ENCODE measurements at places on chromosomes 7 and 10. TPM values are rescaled to one million over a fixed set of nuclear protein-coding genes. Genes with fewer than 3 reads are reported as not detected.

The CTNNA3 gene
- 0.03 TPM for total RNA-seq

DNA sequence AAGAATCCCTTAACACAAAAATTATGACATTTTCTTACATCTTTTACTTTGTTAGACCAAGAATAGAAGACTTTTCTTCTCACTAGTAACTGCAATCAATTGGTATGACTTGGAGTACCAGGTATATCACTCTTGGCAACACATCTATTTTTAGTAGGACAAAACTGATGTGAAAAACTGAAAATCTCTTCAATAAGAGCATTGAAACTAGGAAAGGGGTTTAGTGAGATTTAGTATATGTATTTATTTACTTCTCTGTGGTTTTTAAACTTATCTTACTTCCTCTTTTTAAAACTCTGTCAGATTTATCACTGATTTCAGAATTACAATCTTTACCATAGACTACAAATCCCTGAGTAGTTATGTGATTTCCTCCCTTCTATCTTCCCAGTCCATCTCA is 366.2 kb downstream of the PCDH15 start:
- no peak for DNase-seq

DNA sequence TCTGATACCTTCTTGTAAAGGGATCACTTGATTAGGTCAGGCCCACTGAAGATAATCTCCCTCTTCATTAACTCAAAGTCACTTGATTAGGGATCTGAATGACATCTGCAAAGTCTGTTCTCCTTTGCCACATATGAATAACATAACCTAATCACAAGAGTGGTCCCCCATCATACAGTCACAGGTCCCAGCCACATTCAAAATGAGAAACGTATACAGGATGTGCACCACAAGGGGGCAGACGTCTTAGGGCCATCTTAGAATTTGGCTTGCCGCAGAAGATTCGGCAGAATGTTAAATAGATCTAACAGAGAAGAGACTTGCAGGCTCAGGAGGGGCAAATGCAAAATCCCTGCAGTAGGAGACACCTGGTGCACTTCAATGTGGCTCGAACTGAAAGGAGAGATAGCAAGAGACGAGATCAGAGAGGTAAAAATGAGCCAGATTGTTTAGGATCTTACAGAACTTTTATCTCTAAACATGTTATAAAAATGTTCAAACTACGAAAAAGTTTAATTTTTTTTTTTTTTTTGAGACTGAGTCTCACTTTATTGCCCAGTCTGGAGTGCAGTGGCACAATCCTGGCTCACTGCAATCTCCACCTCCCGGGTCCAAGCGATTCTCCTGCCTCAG is 10.4 kb upstream of the SMC3 start:
- peak; percentile 29 for DNase-seq

The TMEM176B gene
- total RNA-seq, result 37.2 TPM

DNA sequence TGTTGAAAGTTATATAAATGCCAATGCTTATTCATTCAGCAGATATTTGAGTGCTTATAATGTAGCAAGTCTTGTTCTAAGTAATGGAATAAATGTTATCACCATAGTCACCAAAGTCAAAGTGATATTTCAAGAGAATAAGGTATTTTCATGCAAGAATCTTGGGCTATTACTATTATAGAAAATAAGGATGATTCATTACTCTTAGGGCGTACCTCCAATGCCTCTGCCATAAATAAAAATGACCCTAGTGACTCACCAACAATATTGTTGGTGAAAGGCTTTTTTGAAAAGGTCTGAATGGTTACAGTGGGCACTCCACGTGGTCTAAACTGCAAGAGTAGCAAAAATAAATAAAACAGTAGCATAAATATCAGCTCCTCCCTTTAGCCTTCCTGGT is 68.4 kb downstream of the RALA start:
- no peak for DNase-seq

DNA sequence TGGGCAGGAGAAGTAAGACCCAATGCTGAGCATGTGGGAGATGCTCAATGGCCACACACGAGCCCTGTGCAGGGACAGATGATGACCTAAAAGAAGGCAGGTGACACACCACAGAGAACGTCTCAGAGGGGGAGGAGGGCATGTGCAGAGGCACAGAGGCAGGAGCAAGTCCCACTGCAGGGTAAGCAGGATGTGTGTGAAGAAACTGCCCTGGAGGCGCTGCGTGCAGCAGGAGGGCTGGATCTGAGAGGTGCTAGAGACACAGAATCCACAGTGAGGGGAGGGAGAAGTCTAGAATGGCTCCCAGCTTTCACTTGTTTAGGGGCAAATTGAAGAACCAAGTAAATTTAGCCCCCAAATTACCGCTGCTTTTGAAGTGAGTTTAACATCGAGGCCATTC is 14.9 kb downstream of the DYDC2 start:
- no peak for DNase-seq

DNA sequence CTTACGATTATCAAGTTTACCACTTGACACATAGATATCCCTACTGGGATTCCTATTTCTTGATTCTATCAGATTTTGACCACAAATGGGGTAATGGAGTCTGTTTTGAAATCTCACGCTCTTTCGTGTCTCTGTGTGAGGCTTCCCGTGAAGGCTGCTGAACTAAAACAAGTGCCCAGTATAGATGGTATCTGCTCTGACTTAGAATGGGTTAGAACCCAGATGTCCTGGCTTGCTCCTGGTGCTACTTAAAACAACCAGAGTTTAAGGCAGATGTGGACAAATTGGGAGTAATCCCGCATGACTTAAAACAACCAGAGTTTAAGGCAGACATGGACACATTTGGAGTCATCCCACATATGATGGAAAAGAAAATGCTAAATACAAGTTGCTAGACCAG is 85.9 kb downstream of the FAM204A start:
- no peak for DNase-seq

- peak; percentile 28 for DNase-seq
These were observed 12.7 kb upstream of the MACC1 start for GRCh38 chr7:20229646-20230500.

GRCh38 chr10:71323407-71323806 is 4.3 kb downstream of the SLC29A3 start:
- DNase-seq, result no peak

GRCh38 chr7:157474685-157475084 is 137.9 kb downstream of the DNAJB6 start:
- peak; percentile 11 for DNase-seq

GRCh38 chr10:86968994-86969355 is 693 bp downstream of the ADIRF start:
- no peak for DNase-seq

DNA sequence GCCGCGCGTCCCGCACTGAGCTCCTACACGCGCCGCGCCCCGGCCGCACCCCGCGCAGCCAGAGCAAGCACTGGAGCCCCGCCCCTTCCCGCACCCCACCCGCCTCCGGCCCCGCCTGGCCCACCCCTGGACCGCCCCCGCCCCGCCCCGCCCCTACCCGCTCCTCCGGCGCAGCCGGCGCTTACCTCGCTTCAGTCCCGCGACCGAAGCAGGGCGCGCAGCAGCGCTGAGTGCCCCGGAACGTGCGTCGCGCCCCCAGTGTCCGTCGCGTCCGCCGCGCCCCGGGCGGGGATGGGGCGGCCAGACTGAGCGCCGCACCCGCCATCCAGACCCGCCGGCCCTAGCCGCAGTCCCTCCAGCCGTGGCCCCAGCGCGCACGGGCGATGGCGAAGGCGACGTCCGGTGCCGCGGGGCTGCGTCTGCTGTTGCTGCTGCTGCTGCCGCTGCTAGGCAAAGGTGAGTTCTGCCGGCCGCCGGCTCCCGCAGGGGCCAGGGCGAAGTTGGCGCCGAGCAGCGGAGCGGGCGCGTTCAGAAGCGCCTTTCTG is at the start of gene RET:
Gene RET, plus strand, starts transcription at position 194 of the 545 bp plus-strand sequence. Its CDS starts 190 bp downstream, at position 384.
- DNase-seq, result peak; percentile 47

Data from lung (tissue), 17 donors.